Activated CD4-positive, alpha-beta T cell treated with anti-CD3 and anti-CD28 coated beads for 36 hours (primary cell): ENCODE measurements at places on chromosomes 4 and X. TPM values are rescaled to one million over a fixed set of nuclear protein-coding genes. Genes with fewer than 3 reads are reported as not detected.

The CSAG3 gene
- 0.55 TPM for total RNA-seq

The BANK1 gene
- total RNA-seq: not detected

The FAM9B gene
- total RNA-seq: not detected

The KCNE5 gene
- total RNA-seq: 0.21 TPM

The NAP1L2 gene
- 2.9 TPM for total RNA-seq

The KCNIP4 gene
- not detected for total RNA-seq

The FAM241A gene
- 3.5 TPM for total RNA-seq

The TLR6 gene
- 1.5 TPM for total RNA-seq

The FTSJ1 gene
- 93.7 TPM for total RNA-seq

The SSX2B gene
- total RNA-seq: not detected

The ATG4A gene
- 7.1 TPM for total RNA-seq

The AKAP4 gene
- not detected for total RNA-seq

- DNase-seq: no peak
Measured at GRCh38 chr4:33149658-33150524, 2429.7 kb downstream of the PCDH7 start.

DNA sequence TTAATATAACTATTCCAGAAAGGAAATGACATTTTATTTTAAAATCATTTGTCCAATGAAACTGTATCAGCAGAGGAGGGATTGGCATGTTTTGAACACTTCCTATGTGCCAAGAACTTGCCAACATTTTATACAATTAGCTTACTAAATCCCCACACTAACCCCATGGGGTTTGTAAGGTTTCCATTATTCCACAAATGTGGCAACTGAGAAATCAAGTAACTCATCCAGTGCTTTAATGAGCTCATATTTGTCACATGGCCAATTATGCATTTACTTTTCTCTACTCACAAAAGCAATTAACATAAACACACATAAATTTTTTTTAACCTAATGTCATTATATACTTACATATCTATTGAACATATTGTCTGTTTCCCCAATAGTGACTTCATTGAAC is 37.3 kb downstream of the MANBA start:
- DNase-seq: no peak

DNA sequence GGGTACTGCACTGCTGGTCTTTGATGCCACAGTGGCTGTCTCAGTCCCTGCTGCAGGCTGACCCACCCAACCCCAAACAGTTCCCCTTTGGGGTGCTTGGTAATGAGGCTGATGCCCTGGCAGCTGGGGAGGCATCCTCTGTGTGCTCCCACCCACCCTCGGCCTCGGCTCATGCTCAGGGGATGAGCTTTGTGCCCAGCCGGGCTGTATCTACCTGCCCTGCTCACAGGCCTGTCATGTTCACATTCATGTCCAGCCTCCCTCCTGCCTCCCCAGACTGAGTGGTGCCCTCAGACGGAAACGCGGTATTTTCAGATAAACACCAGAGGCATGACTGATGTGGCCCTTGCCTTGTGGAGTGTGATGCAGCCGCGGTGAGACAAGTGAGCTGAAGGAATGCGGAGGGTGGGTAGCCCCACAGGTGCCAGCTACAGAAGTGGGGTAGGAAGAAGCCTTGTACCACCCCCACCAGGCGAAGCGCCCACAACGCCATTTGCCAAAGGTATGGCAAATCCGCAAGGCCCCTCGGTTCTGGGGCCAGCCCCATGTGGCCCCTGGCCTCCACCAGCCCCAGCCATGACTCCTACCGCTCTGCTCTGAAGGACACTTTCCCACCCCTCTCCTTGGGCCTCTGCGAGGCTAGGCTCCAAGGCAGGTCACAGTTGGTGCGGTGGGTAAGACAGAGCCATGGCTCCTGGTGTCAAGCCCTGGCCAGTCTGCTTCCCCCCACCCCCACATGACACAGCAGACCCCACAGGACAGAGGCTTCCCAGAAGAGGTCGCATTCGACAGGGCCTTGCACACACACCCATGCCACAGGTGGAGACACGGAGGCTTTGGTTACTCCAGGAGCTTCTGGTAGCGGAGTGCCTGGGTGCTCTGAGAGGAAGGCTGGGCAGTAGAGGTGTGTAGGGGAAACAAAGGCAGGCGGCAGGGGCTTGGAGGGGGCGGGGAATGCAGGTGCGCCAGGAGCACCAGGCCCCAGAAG is 1.8 kb upstream of the RENBP start:
- DNase-seq: no peak

GRCh38 chr4:114318309-114318708 is 280.3 kb upstream of the UGT8 start:
- no peak for DNase-seq

DNA sequence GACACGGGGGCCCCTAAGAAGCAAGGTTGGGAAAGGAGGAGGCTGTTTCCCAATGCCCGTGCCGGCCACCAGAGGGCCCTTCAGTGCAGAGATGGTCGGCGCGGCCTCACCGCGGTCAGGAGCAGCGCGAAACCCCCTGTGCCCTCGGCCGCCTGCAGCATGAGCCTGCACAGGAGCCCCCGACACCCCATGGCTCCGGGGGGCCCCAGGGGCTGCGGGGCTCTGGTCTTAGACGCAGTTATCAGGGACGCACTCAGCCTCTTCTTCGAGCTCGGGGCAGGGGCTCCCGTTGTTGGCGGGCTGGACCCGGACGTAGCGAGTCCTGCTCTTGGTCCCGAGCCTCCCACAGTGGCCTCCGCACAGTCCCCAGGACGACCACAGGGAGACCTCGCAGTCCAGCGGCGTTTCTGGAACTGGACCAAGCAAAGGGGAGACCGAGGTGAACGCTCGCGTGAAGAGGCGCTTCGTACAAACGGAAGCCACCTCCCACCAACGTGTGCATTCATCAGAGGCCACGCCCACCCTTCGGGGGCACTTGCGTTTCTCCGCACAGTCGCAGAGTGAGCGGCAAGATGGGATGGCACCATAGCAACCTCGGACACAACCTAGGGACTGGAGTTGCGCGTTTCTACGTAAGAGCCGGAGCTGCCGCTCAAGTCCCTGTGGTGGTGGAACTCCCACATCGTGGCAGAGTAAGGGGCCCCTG is 5.0 kb downstream of the SPON2 start:
- DNase-seq: peak; percentile 95

DNA sequence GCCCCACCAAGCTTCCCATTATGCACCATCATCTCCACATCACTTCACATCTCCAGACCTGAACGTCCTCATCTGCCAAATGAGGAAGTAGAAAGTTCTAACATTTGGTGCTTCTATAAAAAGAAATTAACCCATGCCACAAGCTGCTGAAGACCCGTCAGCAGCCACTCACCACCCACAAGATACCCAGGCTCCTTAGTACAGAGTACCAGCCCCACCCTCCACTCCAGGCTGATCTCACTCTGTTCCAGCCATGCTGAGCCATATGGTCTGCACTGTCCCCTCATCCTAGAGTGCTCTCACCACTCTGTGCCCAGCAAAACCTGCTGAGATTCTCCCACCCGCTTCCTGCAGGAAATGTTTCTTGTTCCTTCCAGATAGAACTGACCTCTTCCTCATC is 240.8 kb upstream of the PPARGC1A start:
- DNase-seq: no peak

DNA sequence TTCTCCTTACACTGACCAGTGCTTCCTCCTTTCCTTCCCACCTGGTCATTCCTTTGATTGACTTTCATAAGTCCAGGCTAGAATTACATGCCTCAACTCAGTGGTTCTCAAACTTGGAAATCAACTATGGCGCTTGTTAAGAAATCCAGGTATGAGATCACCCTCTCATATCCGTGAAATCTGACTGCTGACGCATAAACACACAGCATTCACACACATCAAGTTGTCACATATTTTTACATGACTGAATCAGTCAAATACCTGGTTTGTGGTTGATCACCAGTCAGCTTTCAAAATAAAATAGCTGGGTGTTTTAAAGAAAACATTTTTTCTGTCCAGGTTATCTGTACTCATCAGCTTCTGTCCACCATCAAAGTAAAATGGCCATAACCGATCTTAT is 433.5 kb downstream of the AFF2 start:
- DNase-seq: no peak

GRCh38 chr4:70628444-70628843 is at the start of gene ENAM:
Gene ENAM, plus strand, starts transcription at chr4:70628744. Its CDS starts 757 bp downstream, at chr4:70629501.
- no peak for DNase-seq

GRCh38 chr4:4918067-4918466 is 58.6 kb downstream of the MSX1 start:
- DNase-seq: no peak

DNA sequence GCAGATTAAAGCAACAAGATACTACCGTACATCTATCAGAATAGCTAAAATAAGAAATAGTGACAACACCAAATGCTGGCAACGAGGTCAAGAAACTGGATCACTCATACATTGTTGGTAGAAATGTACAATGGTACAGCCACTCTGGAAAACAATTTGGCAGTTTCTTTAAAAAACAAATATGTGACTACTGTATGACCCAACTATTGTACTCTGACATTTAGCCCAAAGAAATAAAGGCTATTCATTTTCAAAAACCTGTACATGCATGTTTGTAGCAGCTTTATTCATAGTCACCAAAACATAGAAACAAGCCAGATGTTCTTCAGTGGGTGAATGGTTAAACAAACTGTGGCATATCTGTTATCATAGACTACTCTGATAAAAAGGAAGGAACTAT is 8.2 kb downstream of the CLCN3 start:
- DNase-seq: no peak

GRCh38 chrX:104695593-104695992 is 129.6 kb downstream of the IL1RAPL2 start:
- no peak for DNase-seq

GRCh38 chr4:88696630-88697029 is 999 bp downstream of the NAP1L5 start:
- no peak for DNase-seq

GRCh38 chr4:955161-955921 is 18.0 kb downstream of the DGKQ start:
- no peak for DNase-seq

- DNase-seq: no peak
Measured at GRCh38 chrX:40462795-40463194, 118.0 kb upstream of the ATP6AP2 start.

GRCh38 chrX:95860127-95860526 is 824.5 kb upstream of the DIAPH2 start:
- no peak for DNase-seq

- no peak for DNase-seq
Measured at GRCh38 chr4:92064574-92064973, 239.2 kb upstream of the GRID2 start.

DNA sequence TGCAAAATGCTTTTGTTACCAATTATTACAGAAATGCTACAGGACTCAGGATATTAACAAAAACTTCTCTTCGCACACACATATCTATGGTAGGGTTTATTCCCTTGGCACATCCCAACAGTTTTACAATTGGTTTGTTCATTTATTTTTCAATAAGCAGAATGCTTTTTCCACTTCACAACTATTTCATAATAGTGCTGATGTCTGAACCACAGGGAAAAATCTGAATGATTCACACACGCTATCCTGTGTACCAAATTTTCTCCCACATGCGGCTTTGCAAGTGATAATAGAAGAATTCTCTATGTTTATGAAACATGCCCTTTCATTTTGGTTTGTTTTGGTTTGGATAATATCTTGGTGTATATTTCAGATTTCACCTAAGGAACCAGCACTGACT is 725.7 kb upstream of the TENM3 start:
- DNase-seq: no peak

- no peak for DNase-seq
Measured at GRCh38 chr4:4549534-4549933, 7.7 kb upstream of the STX18 start.

- no peak for DNase-seq
Measured at GRCh38 chr4:996030-996996, 3.1 kb upstream of the SLC26A1 start.

DNA sequence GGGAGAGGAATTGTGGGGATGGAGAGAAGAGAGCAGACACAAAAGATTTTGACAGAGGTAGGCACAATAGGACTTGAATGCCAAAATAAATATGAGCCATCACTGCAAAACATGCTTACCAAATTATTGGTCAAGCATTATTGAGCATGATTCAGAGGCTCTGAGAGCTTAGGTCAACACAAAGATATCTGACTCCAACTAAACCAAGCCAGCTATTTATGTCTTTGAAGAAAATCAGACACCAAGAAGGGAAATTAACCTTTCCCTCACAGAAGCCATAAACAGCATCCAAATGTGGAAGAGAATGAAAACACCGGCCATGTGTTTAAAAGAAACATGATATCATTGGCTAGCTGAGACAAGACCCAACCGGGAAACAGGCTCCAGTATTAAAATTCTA is 323.2 kb downstream of the RAB28 start:
- no peak for DNase-seq

DNA sequence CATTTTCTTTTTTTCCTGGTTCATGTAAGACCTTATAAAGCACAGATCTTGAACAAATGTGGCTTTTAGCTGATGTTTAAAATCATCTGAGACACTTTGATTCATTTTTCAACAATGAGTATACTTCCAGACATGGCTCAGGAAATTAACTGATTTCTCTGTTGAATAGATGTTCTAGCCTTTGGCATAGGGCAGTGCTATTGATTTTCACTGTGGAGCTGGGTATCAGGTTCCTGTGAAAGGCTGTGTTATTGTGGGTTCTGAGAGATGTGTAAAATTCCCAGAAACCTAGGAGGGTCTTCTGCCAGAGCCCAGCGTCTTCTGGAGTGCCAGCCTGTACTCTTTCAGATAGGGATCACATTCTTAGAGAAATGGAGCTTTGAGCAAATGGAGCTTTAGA is 278.9 kb downstream of the EPHA5 start:
- no peak for DNase-seq

DNA sequence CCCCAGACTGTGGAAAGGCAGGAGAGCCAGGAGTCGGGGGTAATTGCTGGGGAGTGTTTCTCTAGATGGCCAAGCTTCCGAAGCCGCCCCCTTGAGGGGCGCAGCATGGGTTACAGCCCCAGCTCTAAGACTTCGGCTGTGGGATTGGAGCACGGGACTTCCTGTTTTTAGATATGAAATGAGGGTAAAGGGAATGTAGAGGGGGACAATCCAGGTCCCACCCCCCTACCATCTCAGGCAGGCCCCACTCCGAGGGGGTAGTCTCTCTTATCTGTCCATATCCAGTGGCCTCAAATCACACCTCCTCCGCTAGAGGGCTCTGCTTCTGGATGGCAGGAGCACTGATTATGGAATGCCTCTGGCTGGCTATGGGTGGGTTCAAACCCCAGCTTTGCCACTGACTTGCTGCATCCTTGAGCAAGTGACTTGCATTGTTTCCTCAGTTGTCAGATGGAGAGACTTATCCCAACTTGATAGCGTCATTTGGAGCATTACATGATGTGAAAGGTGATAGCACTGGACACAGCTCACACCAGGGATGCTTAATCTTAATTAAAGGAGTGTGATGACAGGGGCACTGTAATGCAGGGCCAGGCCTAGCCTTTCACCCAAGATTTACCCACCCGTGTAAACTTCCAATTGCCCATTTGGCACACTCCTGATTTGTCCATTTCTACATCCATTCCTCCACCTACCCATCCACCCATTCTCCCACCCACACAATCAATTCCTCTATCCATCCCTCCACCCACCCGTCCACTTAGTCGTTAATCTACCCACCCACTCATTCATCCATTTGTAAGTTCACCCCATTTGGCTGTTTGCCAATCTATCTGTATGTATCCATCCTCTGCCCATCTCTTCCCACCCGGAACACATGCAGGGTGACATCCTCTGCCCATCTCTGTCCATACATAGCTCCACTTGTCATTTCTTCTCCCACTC is 848 bp upstream of the KCND1 start:
- peak; percentile 54 for DNase-seq

GRCh38 chr4:73663576-73663975 is 43.3 kb upstream of the RASSF6 start:
- DNase-seq: no peak

GRCh38 chr4:159298502-159298901 is 195.6 kb downstream of the RAPGEF2 start:
- no peak for DNase-seq

- no peak for DNase-seq
Measured at GRCh38 chrX:26649534-26649933, 433.6 kb downstream of the MAGEB5 start.
